ENCODE measurements at places on chromosomes 7 and 10.

DNA sequence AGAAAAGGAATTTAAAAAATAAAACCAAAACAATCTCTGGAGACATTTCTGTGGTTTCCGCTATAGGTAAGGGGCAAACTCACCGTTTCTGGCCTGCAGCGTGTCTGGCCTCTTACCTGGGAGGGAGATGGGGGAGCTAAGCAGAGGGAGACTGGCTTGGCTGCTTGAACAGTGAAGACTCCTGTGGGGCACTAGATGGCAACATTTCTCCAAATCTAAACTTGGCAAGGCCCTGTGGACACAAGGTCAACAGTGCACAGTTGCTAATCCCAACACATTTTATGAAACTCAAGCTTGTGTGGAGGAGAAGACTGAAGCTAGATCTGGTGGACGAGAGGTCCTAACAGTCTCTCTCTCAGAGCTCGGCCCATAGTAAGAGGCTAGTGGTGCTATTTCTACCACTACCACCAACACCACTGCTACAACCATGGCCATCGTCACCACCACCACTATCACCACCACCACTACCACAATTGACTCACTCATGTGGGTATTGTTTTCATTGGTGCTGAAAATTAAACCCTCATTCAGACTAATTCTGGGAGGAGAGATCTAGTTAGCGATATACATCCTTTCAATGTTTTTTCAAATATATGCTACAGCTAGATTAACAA lies 28.4 kb upstream of the CDHR3 start:
- DNase-seq: no peak

DNA sequence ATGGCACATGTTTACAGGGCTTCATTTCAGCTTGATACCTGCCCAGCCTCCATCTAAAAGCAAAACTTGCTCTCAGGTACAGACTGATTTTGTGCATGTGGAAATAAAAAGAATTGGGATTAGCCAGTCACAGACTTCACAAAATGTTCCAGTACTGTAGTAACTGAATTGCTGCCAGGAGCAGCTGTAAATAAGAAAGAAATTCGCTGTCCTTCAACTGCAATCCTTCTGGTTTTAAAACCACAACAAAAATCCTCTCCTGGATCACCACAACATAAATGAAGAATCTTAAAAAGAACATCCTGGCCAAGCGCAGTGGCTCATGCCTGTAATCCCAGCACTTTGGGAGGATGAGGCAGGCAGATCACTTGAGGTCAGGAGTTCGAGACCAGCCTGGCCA lies 3.9 kb upstream of the MIOS start:
- DNase-seq: no peak

- DNase-seq: no peak
These were observed 148.6 kb upstream of the PDE1C start for GRCh38 chr7:32218741-32219288.

DNA sequence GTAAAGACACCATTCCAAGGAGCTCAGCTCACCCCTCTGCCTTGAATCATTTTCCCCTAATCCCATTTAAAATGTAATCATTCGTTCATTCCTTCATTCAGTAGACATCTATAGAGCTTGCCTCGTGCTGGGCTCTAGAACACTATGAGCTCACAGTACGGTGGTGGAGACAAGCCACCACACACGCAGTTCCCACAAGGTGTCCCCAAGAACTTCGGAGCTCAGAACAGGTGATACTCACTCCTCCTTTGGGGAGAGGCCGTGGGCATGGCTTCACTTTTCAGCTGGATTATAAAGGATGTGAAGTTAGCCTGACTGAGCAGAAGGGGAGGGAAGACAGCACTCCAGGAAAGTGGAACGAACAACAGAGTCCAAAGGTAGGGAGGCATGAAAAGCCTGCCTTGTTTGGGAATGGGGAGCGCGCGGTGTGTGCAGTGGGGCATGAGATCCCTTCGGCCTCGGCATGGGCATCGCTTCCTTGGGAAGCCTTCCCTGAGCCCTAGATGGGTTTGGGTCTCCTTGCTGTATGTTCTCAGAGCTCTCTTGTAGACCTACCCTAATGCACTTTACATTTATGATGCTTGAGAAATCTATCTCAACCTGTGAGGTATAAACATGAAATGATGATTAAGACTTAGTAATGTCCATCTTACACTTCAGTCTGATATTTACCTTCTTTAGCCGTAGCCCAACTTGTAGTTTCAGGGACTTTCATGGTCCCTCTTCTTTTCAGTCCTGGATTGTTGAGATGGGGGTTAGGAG lies 809 bp upstream of the OGA start:
- DNase-seq: no peak

DNA sequence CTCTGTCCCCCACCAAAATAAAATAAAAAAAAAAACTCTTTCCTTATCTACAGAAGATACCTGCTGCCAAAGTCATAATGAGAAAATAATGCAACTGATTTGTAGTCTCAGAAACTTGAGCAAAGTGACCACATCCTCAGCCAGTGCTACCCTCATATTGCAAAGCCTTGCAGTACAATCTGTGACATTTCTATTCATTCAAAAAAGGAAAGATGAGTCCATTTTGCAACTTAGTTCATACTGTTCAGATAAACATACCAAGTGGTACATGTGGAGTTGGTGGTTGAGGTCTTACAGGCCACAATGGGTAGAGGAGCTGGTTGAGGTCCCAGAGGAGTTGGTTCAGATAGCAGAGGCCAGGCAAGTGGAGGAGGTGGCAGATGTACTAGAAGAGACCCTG lies 6.5 kb upstream of the EIF5AL1 start:
- DNase-seq: peak; percentile 28

DNA sequence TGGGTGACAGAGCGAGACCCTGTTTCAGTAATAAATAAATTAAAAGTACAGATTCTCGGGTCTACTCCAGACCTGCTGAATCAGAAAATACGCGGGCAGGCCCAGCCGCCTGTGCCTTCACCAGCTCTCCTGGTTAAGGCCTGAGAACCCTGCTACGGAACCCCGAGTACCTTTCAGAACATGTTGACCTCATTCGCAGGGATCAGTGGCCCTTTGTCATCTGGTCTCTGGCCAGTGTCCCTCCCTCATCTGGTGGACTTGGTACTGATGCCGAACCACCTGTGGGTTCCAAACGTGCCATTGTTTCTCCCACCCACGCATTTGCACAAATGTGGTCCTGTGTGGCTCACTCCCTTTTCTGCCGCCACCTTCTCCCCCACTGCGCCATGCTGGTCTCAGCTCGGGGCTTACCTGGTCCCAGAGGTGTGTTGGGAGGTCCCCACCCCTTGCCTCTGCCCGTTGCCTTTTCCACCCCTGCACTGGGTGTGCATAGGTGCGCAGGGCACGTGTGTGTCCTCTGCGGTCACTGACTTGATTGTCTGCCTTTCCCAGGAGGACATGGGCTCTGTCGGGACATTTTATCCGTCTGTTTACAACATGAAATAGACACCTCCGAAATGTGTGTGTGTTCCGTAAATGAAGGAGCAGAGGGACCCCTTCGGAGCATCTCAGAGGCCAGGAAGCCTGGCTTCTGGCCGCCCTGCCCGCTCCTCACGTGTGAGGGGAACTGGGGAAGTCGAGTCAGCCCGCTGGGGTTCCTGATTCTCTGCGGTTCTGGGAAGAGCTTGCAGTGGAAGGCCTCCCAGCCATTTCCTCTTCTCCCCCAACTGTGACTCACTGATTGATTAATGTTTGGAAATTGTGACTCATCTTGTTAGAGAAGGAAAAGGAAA lies 135.2 kb downstream of the CUX1 start:
- DNase-seq: no peak

DNA sequence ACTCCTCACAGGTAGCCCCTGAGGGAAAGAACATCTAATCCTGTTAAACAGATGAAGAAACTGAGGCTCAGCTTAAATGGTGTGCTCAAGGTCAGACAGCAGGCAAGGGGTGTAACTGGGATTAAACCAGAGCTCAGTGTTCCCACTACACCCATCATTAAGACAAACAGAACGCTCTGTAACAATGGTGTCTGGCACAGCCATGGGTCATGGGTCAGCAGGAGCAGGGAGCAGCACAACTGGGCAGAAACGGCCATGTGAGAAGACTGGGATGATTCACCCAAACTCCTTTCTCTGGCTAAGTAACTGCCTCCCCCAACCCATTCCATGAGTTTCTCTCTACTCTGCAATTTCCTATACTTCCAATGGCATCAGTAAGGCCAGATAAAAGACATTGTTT lies 85.5 kb upstream of the PDE1C start:
- no peak for DNase-seq

DNA sequence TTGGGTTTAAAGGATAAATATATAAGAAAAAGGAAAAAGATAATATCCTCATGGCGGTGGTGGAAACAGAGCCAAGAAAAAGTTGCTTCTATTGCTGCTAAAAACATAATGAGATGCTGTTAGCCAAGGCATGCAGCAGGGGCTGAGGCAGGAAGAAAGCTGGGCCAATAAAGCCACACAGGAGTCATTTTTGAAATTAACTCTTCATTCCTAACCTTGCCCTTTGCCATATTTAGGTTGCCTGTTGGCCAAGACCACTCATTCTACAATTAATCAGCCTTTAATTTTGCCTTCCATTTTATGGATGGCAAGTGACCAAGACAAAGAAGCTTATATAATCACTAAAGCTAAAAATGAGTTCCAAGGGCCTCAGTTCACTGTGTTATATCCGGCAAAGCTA lies 58.2 kb downstream of the ARMH3 start:
- no peak for DNase-seq

GRCh38 chr7:152664636-152665035 lies 11.3 kb downstream of the XRCC2 start:
- no peak for DNase-seq

DNA sequence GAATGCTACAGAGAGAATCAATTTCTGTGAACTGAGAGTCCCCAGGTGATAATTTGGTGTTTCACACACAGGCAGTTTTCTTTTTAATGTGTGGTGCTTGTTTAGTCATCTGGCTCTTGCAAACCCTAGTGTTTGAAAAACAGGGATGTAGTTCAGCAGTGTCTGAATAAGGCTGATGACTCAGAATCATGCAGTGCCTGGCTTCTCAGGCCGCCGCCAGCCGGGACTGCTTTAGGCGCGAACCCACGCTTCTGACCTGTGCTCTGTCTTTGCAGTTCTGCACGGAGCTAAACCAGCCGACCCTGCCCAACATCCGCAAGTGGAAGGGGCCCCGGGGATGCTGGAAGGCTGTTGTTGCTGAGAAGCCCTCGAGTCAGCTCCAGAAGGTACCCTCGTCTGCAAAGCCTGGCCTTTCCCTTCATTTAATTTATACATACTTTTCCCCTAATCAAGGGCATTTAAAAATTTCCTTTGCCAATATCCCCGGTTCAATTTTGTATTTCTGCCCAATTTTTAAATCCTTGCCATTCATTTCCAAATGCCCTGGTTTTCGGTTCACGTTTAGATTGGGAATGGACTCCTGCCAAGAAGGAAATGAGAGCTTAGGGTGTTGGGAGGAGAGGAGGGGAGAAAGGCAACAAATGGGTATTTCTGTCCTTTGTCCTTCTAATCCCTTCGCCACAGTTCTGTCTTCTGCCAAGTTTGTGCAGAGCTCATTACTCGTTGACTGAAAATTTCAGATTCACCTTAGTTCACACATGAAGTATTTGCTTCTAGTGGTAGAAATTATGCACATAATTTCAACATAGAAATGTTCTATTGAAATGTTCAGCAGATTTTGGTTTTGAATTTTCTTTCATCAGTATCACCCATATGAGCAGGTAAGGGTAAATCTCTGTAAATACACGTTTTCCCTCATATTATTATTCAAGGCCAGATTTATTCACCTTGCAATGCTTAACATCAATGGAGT lies 108.5 kb upstream of the ANLN start:
- no peak for DNase-seq

- no peak for DNase-seq
These were observed 75.4 kb downstream of the MPLKIP start for GRCh38 chr7:40059057-40059456.

GRCh38 chr10:75772153-75772887 lies 340.9 kb downstream of the LRMDA start:
- no peak for DNase-seq

DNA sequence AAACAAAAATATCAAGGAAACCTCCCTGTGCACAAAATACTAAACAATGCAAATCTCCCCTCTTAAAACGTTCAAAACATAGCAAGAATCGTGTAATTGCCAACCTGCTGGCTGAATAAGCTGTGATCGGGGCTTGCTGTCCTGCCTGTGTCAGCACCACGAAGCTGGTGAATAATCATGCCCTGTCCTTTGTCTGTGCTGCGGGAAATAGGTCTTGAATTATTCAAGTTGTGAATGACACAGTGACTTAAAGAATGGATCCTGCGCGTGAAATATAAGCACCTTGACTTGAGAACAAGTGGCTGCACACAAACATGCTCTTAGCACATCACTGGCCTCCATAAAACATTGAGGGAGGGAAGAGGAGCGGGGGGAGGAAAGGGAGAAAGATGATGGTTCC lies 130.2 kb downstream of the OAT start:
- DNase-seq: no peak

GRCh38 chr7:130943336-130943901 lies 209.4 kb upstream of the KLF14 start:
- DNase-seq: no peak

- no peak for DNase-seq
These were observed 67.2 kb upstream of the POT1 start for GRCh38 chr7:124996778-124997177.

- no peak for DNase-seq
These were observed 95.9 kb downstream of the HERPUD2 start for GRCh38 chr7:35599061-35599460.

- DNase-seq: no peak
These were observed 39.7 kb downstream of the POU6F2 start for GRCh38 chr7:39017369-39017915.

GRCh38 chr7:27941522-27941921 lies 201.6 kb downstream of the TAX1BP1 start:
- DNase-seq: no peak

GRCh38 chr7:128427289-128427891 lies 17.6 kb upstream of the IMPDH1 start:
- no peak for DNase-seq

- no peak for DNase-seq
These were observed 825.9 kb upstream of the IGFBP3 start for GRCh38 chr7:46746695-46747687.

DNA sequence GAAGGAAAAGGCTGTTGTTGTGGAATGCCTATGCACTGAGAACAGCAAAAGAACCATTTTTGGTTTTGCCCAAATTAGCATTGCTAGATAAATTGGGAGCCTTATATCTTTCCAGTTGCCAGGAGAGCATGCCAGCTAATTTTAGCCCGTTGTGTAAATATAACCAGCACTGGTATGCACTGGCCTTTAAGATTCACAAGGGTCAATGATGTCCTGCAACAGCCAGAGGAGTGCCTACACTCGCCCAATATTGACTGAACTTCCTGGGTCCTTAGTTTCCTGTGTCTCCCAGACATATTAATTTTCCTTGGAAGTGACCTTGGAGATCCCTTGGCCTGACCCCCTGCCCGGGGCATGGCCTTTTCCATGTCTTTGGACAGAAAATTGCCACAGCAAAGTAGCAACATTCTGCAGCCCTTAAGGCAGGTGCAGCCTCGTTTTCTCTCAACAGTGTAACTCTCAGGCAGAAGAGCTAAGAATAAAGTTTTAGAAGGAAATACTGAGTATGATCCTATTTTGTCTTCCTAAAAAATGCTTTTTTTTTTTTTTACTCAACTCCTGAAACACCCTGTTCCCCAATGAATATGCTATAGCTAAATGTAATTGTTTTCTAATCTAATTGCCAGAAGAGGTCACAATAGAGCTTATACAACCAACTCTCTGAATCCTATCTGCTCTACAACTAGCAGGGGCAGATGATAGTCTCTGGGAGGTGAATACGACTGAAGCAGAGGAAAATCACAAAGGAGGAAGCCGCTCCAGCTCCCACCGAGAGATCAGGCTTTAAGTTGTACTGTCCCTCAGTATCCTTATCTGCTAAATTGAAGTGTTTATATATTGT lies 131.9 kb upstream of the PCGF5 start:
- no peak for DNase-seq

- no peak for DNase-seq
These were observed 71.6 kb upstream of the CTTNBP2 start for GRCh38 chr7:117944886-117945285.

GRCh38 chr7:24894429-24895221 lies 85.4 kb downstream of the OSBPL3 start:
- no peak for DNase-seq
